ENCODE measurements at places on chromosomes 5 and 9.

GRCh38 chr5:14143841-14144585, 871 bp downstream of the TRIO start:
- peak; percentile 14 for DNase-seq

DNA sequence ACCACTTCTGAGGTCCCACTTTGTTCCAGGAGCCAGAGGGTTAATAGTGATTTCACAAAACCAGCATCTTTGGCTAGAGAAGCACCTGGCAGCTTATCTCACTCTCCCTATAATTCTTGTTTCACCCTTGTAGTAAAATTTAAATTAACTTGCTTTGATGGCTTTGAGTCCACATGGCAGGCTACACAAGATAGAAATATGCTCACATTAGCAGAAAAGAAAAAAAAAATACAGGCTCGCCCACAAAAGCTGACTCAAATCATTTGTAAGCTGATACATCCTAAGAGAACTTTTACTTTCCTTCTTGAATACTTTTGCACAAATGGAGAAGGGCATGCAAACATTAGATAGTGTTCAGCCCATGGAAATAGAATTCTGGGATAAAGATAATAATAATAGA, 36.2 kb downstream of the TNFSF15 start:
- no peak for DNase-seq

DNA sequence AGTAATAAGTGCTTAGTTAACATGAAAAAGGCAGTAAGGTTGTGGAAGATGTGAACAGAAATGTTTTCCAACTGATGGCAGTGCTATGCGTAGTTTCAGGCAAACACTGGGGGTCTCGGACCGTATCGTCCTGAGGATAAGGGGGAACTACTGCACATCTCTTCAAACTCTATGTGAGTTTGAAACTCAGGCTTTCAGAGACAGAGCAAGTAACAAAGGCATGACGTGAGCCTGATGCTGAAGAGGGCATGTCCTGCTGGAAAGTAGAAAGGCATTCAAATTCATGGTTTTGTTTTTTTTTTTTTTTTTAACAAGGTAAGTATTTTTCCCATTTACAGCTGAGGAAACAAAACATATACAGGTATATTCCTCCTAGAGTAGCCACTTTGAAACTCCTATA, 59.9 kb downstream of the TRIM36 start:
- no peak for DNase-seq

DNA sequence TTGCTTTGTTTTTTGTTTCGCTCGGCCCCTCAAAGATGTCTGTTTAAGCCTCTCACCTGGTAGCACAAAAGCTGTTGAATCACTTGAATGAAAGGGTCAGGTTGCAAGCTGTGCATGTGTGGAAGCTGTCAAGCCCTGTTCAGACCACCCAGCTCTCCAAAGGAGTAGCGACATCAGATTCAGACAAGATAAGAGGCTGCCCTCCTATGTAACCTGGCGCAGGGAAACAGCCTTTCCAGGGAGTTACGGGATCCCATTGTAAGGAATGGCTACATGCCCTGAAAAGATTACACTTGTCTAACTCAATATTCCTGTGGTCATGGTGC, 2.9 kb downstream of the FREM1 start:
- DNase-seq, result no peak

GRCh38 chr9:6893350-6894131, 135.8 kb downstream of the KDM4C start:
- no peak for DNase-seq

GRCh38 chr5:143534761-143535154, 131.3 kb upstream of the NR3C1 start:
- no peak for DNase-seq

- no peak for DNase-seq
These were observed 101.0 kb downstream of the CD180 start for GRCh38 chr5:67095346-67096171.

DNA sequence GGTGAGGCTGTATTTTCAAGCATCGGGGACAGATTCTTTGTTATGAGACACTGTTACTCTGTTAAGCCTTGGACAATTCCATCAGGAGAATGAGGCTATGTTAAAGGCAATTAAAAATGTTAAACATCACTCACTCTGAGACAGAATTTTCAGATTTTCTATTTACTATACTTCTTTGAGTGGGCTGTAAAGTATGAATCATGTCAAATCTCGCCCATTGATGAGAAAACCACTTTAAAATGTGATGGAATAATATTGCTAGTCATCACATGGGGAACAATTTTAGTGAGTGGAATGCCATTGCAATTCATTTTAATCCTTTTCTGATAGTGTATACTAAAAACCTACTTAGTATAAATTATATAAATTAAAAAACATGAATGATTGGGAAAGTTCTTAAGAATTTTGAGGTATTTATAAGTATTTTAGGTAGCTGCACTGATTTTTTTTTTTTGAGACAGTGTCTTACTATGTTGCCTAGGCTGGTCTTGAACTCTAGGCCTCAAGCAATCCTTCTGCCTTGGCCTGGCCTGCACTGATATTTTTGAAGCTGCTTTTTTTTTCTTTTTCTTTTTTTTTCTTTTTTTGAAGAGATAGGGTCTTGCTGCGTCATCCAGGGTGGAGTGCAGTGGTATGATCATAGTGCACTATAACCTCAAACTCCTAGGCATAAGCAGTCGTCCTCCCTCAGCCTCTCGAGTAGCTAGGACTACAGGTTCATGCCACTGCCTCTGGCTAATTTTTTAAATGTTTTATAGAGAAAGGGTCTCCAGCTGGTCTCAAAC, 73.2 kb downstream of the KIAA1958 start:
- DNase-seq, result no peak

DNA sequence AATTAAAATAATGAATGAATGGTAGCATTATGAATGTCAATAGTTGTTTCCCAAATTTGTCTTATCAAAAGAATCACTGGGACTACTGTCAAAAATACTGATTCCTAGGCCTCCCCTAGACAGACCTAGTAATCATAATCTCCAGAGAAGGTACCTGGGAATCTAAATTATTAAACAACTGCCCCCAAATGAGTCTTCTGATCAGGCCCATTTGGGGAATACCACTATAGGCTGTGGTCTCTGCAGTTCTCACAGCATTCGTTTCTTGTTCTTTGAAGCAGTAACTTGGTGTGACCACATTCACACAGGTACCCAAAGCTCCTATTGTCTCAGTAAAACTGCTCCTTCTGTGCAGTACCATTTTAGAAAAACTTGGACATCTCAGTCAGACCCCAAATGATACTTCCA, 230.9 kb downstream of the PIK3R1 start:
- DNase-seq, result no peak

DNA sequence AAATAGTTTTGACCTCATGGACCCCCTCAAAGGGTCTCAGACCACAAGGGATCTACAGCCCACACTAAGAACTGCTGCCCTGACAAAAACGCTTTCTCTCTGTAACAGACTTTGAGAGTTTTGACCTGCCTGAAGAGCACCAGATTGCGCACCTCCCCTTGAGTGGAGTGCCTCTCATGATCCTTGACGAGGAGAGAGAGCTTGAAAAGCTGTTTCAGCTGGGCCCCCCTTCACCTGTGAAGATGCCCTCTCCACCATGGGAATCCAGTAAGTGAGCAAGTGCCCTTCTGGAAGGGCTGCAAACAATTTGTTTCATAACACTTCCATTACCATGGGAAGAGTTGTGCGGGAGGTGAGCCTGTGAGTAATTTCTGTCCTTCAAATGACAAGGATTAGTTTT, 6.0 kb downstream of the PTTG1 start:
- no peak for DNase-seq

GRCh38 chr5:58887721-58888409, 305.0 kb downstream of the RAB3C start:
- DNase-seq, result no peak

- DNase-seq, result no peak
These were observed 6.4 kb upstream of the JMY start for GRCh38 chr5:79229357-79230174.

DNA sequence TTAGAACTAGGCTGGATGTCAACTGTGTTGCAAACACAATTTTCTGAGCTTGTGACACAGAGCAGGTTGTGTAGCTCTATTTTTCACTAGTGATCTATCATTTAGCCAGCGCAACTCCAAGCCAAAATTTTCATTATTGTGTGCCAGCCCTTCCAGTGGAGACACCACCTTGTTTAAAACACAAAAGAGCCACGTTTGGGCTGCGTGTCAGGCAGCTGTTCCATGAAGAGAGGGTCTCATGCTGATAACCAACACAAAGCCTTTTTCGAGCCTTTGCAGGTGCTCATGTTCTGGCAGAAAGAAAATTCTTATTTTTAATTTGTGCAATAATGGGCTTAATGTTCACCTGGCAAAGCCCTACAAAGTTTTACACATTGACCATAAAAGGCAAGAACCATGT, 237.6 kb upstream of the RGMB start:
- no peak for DNase-seq

DNA sequence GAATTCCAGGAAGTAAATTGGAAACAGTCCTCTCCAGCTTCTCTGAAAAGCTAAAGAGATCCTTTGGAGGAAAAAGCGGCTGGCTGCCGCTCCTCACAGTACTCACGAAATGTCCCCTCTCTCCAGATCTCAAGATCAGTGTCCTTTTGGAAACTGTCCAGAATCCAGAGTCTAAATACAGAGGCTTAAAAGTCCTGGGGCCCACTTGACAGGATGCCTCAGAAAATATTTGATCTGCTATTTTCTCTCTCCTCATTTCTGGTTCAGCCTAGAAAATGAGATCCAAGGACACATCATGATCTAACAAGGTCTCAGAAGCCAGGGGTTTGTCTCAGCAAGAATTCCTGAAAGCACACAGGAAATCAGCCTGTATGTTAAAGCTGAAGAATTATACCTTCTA, 7.2 kb downstream of the C1QTNF2 start:
- DNase-seq, result no peak

GRCh38 chr5:155103146-155103545, 89.6 kb downstream of the KIF4B start:
- DNase-seq, result no peak

- DNase-seq, result no peak
These were observed 179.3 kb upstream of the MVB12B start for GRCh38 chr9:126147186-126147935.

GRCh38 chr5:122152266-122152900, 23.0 kb downstream of the ZNF474 start:
- DNase-seq, result no peak

DNA sequence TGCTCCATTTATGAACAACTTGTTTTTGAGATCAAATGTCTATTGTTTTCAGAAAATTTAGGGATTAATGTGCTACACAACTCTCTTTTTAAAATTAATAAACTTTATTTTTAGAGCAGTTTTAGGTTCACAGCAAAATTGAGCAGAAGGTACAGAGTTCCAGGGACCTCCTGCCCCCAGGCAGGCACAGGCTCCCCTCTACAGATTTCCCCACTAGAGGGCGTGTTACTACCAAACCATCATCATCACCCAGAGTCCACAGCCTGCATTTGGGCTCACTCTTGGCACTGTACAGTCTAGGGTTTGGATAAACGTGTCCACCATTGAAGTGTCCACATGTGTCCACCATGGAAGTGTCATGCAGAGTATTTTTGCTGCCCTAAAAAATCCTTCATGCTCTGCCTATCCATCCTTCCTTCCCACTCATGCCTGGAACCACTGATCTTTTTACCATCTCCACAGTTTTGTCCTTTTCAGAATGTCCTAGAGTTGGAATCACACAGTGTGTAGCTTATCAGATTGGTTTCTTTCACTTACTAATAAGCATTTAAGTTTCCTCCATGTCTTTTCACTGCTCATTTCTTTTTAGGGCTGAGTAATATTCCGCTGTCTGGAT, 61.7 kb downstream of the MRPL36 start:
- peak; percentile 21 for DNase-seq

DNA sequence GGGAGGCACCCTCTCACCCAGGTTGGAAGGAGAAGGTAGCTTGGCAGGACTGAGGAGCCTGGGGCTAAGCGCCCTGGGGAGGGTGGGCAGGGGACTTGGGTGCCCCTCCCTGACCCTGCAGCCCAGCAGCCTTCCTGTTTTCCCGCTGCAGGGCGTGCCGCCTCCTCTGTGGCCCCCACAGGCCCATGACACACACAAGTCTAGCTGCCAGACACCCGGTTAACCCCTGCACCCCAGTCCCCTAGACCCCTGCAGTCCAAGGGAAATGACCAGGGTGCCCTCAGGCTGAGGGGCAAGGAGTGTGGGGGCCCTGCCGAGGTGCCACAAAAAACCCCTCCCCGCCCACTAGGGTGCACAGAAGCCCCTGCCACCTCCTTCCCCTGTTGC, 33.0 kb downstream of the GOLGA2 start:
- no peak for DNase-seq

GRCh38 chr9:99050292-99050911, 54.5 kb upstream of the TGFBR1 start:
- no peak for DNase-seq

GRCh38 chr5:108461628-108462367, 79.9 kb upstream of the FBXL17 start:
- DNase-seq, result no peak

DNA sequence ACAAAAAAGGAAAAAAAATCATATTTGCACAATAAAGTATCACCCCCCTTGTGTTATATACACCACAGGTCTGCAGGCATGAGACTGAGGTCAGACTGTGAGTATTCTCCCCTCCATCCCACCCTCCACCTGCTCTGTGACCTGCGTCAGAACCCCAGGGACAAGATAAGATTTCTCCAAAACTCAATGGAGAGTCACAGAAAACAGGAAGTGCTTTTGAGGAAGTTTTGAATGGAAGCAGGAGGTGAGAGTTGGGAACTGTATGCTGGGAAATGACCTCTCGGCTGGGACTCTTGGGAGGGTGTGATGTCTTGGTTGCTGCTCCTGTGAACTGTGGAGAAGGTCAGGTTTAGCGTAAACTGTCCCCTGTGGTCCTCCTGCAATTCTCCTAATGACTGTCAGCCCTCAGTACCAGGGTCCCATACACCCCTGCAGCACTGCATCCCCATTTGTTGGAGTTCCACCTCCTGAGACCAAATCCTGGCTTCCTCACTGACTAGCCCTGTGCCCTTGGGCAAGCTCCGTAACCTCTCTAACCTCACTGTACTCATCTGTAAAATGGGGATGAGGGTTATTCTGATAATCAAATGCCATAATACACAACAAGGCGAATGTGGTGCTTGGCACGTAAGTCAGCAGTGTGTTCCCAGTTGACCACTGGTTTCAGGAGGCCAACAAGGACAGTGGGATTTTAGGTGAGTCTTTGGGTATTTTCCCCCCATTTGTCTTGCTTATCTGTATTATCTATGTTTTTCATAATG, 6.9 kb upstream of the CTSL start:
- no peak for DNase-seq

GRCh38 chr5:22044229-22044628, 808.9 kb downstream of the CDH12 start:
- DNase-seq, result no peak

GRCh38 chr5:123605822-123606221, 93.8 kb downstream of the CSNK1G3 start:
- DNase-seq, result no peak

- DNase-seq, result no peak
These were observed 91.2 kb upstream of the SNX2 start for GRCh38 chr5:122683631-122684030.

- DNase-seq, result no peak
These were observed 580.6 kb downstream of the PTPRD start for GRCh38 chr9:10032166-10032565.

GRCh38 chr5:171771856-171772255, 13.8 kb upstream of the SMIM23 start:
- DNase-seq, result no peak

Measured in activated gamma-delta T cell treated with anti-CD3 and anti-CD28 coated beads, Interleukin-2, amount 50 U/mL, for 16 hours (primary cell).